ENCODE measurements at places on chromosomes 1 and 21. TPM values are rescaled to one million over a fixed set of nuclear protein-coding genes. Genes with fewer than 3 reads are reported as not detected.

Gene TSPAN2
- total RNA-seq, result 3.9 TPM

Gene DFFA
- 37.2 TPM for total RNA-seq

Gene RSBN1
- 23.2 TPM for total RNA-seq

DNA sequence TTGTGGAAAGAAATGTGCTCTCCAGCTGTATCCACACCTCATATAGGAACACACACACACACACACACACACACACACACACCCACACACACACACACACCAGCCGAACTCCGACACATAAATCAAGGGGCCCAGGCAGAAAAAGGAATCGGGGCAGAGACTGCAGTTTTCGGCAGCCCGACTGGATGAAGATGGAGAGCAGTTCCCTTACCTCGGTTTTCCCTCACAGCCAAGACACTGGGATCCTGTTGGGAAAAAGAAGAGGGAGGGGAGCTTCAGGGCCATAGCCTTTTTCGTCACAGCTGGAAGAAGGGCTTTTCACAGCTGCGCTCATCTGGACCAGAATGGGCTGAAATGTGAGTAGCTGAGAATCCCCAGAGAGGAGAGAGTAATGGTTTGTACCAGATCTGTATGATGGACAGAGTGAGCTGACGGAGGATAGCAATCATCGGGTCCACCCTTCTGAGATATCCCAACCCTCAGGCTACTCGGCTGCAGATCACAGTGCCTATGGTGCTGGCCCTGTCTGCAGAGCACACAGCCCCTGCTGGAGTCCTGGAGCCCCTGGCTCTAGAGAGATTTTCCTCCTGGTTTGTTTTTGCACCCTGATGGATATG is 37.7 kb downstream of the PIK3C2B start:
- no peak overlapping the region for H3K27ac ChIP-seq
- H3K36me3 ChIP-seq, result peaks cover 45% of the 10 kb centered on the region
- H3K27me3 ChIP-seq, result no peaks in the 10 kb centered on the region

GRCh38 chr1:158080066-158080465 is 86.6 kb downstream of the KIRREL1 start:
- H3K36me3 ChIP-seq, result no peaks in the 10 kb centered on the region
- no peak overlapping the region for H3K27ac ChIP-seq
- no peak for DNase-seq
- peaks cover 4% of the 10 kb centered on the region for H3K4me1 ChIP-seq
- no peak overlapping the region for H3K4me3 ChIP-seq
- no peaks in the 10 kb centered on the region for H3K27me3 ChIP-seq

GRCh38 chr1:213669964-213670691 is 317.6 kb upstream of the PROX1 start:
- H3K27ac ChIP-seq, result no peak overlapping the region
- no peak overlapping the region for H3K4me3 ChIP-seq
- H3K4me1 ChIP-seq, result no peaks in the 10 kb centered on the region
- H3K27me3 ChIP-seq, result no peaks in the 10 kb centered on the region
- no peaks in the 10 kb centered on the region for H3K36me3 ChIP-seq

DNA sequence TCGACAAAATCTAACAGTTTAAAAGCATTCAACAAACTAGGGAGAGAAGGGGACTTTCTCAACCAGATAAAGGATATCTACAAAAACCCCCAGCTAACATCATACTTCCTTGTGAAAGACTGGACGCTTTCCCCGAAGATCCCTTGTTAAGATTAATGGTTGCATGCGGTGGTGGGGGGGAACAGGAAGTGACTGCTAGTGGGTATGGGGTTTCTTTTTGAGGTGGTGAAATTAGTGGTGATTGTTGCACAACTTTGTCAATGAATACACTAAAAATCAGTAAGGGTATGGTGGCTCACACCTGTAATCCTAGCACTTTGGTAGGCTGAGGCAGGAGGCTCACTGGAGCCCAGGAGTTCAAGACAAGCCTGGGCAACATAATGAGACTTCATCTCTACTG is 26.9 kb upstream of the EYA3 start:
- DNase-seq, result peak; percentile 69
- no peaks in the 10 kb centered on the region for H3K4me1 ChIP-seq
- H3K4me3 ChIP-seq, result no peak overlapping the region
- no peaks in the 10 kb centered on the region for H3K36me3 ChIP-seq
- H3K27ac ChIP-seq, result peak overlapping the region; percentile 58
- H3K27me3 ChIP-seq, result no peaks in the 10 kb centered on the region

- H3K4me3 ChIP-seq, result no peak overlapping the region
- no peak for DNase-seq
- no peaks in the 10 kb centered on the region for H3K36me3 ChIP-seq
- no peaks in the 10 kb centered on the region for H3K27me3 ChIP-seq
- no peak overlapping the region for H3K27ac ChIP-seq
Measured at GRCh38 chr21:20902511-20902910, 95.7 kb upstream of the NCAM2 start.

DNA sequence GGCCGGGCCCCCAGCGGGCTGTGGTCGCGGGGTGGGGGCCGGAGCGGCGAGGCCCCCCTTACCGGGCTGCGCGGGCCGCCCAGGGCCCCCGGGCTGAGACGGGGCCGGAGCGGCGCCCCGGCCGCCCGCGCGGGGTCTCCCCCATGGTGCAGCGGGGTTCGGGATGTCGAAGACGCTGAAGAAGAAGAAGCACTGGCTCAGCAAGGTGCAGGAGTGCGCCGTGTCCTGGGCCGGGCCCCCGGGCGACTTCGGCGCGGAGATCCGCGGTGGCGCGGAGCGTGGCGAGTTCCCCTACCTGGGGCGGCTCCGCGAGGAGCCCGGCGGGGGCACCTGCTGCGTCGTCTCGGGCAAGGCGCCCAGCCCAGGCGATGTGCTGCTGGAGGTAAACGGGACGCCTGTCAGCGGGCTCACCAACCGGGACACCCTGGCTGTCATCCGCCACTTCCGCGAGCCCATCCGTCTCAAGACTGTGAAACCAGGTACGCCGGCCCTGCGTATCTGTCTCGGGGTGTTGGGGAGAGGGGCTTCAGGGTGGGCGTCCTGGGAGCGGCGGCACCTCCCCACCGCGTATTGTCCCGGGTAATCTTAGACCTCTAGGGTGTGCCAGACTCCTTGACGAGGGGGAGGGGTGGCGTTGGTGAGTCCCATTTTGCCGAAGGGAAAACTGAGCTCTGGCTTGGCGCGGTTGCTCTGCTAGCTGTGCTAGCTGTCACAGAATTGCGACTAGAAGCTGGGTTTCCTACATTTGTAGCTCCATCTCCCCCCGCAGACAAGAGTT is 745 bp downstream of the MAGI3 start:
- peak overlapping the region; percentile 81 for H3K27ac ChIP-seq
- H3K4me1 ChIP-seq, result peaks cover 15% of the 10 kb centered on the region
